Activated effector memory CD4-positive, alpha-beta T cell treated with Interleukin-2 at 50 U/mL for 16 hours (primary cell): ENCODE measurements at places on chromosomes 3 and 15.

GRCh38 chr15:101723171-101723873 lies 951 bp downstream of the TARS3 start:
- peak; percentile 7 for DNase-seq

DNA sequence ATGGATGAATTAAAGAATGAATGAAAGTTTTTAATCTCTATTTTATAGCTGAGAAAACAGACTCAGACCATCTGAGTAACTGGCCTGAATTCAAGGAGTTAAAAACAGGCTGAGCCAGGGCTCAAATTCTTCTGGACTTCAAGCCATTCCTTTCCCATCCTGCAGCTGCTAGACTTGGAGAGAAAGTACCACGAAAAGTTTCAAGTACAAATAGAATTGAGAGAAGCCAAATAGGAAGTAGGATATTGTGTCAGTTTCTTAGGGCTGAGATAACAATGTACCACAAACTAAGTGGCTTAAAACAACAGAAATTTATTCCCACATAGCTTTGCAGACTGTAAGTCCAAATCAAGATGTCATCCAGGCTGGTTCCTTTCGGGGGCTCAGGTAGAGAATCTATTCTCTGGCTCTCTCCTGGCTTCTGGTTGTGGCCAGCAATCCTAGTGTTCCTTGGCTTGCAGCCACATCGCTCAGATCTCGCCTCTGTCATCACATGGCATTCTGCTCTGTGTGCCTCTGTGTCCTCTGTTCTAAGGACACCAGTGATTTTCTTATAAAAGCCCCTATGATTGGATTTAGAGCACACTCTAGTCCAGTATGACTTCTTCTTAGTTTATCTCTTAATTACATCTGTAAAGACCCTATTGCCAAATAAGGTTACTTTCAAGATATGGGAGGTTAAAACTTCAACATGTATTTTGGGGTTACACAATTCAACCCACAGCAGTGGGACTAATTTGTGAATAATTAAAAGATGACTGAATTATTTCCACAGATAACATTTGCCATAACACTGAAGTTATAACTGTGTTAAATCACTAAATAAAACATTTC lies 25.7 kb upstream of the GOLIM4 start:
- DNase-seq: no peak

- no peak for DNase-seq
These were observed 10.2 kb downstream of the CA12 start for GRCh38 chr15:63371297-63371918.

GRCh38 chr15:39968273-39969001 lies 34.5 kb downstream of the EIF2AK4 start:
- no peak for DNase-seq

- DNase-seq: no peak
These were observed 105.9 kb downstream of the B3GALNT1 start for GRCh38 chr3:160999274-160999673.

GRCh38 chr15:100457201-100457600 lies 71.5 kb downstream of the CERS3 start:
- no peak for DNase-seq

DNA sequence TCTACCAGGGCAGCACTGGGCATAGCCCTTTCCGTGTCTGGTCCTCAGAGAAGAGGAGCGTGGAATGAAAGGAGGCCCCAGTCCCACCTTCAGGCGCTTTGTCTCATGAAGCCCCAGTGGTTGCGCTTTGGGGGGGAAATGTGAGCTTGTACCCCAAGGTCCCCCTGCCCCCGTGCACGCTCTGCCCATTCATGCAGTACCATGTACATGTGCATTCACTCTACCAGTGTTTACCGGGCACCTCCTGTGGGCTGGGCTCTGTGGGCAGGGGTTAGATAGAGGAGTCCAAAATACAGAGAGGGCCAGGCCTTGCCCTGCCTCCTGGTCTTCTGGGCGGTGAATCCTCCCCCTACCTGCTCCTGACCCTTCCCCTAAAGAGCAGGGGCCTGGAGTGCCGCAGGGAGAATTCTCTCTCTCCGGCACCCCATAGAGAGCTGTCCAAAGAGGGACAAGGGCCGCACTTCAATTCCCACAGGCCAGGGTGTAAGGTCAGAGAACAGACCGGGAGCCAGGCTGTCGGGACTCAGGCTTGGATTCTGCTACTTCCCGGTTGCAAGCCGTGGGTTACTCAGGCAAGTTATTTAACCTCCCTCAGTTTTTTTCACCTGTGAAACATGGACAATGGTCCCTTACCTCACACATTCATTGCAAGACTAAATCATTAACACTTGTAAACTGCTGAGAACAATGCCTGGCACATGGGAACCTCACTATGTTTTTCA lies 153.4 kb downstream of the MEGF11 start:
- DNase-seq: no peak

DNA sequence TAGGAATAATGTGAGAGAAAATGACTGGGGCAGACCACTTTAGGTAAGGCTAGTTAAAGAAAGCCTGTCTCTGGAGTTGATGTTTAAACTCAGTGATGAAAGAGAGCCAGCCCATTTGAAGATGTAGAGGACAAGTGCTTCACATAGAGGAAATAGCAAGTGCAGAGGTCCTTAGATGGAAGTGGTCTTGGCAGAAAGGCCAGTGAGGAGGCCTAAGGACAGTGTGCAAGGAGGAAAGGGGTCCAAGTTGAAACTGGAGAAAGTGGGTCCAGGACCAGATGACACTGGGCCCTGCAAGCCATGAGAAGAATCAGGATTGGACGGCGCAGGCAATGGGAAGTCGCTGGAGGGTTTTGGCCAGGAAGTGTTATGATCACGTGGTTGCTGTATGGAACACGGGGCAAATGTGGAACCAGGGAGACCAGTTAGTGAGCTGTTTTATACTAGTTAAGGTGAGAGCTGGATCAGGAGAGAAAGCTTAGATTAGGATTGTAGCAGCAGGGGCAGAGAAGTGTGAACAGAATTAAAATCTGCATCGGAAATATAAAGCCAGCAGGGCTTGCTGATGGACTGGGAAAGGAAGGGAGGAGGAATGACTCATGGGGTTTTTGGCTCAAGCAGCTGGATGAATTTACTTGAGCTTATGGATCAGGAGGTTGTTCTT lies 48.0 kb upstream of the SCAANT1 start:
- no peak for DNase-seq

DNA sequence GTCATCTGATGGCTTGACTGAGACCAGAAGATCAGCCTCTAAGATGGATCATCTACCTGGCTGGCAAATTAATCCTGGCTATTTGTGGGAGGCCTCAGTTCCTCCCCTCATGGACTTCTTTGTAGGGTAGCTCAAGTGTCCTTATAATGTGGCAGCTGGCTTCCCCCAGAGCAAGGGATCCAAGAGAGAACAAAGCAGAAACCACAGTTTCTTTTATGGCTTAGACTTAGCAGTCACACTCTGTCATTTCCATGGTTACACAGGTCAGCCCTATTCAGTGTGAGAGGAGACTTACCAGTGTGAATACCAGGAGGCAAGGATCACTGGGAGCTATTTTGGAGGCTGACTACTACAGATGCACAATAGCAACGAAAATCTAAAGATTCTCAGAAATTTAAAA lies 15.3 kb upstream of the ARL14 start:
- no peak for DNase-seq

- no peak for DNase-seq
These were observed 3.7 kb upstream of the CNTN4 start for GRCh38 chr3:2094941-2095340.

- no peak for DNase-seq
These were observed 35.7 kb upstream of the POLG start for GRCh38 chr15:89370120-89370977.

GRCh38 chr15:92492551-92493115 lies 99.0 kb downstream of the ST8SIA2 start:
- DNase-seq: no peak

DNA sequence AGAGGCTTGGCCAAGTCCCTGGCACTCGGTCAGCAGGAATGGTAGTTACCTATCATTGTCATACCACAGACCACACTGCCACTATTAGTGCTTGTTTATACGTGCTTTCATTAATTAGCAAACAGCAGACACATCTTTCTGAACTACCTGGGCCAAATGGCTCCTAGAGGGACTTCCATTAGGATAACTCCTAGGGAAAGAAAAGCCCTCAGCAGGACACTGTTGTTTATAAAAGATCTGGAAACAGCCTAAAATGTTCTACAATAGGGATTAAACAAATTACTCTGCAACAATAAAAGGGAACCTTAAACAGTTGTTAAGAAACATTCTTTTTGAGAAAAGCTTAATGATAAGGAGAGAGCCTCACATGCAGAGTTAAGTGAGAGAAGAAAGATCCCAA lies 38.5 kb downstream of the ARHGEF3 start:
- no peak for DNase-seq

- DNase-seq: no peak
These were observed 22.1 kb downstream of the SNRPN start for GRCh38 chr15:24976932-24977331.

DNA sequence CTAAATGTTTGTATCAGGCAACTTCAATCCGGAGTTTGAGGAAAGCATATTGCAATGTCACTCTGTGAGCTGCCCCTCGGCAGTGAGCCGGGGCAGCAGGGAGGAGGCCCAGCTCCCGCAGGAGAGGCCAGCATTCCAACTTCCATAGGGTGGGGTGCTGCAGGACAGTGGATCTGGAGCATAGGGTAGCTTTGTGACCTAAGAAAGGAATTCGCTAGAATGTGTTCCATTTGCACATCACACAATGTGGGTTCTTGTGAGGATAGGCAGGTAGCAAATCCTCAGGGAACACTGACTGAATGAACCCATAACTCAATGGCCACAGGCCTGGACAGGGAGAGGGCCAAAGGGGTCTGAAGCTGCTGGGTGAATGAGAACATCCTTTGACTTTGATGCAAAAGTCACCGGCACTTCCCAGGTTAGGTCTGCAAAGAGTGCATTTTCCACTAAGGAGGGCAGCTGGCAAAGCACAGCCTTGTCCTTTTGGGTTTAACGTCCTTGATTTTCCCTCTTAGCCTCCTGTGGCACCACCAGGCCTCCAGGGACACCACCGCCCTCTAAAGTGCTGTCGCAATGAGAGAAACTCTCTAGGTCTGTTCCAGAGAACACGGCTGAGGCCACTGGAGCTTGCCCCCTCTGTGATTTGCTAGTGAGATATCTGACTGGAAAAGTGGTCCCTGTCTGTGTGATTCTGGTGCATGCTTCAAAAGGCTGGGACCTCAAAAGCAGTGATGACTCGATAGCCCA lies 36.2 kb downstream of the GABRB3 start:
- DNase-seq: no peak

- DNase-seq: no peak
These were observed 323.3 kb downstream of the CTNNB1 start for GRCh38 chr3:41522612-41523011.

GRCh38 chr15:84975871-84976351 lies 5.7 kb upstream of the PDE8A start:
- DNase-seq: no peak

DNA sequence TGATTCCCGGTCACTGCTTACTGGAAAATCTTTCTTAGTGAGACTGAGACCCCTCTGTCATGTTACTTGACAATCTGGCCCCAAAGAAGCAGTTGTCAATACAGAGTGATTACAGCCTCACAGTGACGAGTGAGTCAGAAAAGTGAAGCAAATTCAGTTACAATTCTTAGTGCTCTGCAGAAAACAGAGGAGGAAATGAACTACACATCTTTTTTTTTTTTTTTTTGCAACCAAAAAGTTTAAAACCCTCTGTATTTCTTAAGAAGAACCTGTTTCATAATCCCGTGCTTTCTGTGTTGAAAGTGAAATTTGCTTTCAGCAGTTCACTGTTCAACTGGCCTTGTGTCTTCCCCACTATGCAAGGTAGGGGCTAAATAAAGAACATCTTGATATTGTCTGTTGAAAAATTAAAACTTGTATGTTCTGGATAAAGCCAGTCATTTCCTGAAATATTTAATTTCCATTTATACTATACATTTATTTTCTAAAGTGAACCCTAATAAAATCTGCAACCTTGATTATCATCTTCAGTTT lies 1.9 kb downstream of the AQP9 start:
- no peak for DNase-seq

GRCh38 chr15:25623708-25624107 lies 184.9 kb upstream of the UBE3A start:
- no peak for DNase-seq

DNA sequence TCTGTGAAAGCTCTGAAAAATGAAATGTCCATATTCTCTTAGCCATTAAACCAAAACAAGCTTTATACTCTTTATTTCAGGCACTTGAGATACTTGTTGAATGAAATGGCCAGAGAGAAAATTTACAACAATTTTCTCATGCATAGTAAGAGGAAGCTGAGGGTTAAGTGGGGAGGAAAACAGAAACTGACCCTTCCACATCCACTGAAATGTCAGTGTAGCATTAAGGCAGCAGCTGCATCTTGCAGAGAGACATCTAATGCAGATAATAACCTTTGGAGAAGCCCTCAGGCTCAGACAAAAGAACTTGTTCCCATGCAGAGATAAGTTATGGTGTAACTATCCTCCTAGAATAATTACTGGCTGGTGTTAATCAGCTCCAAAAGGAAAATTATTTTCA lies 34.0 kb downstream of the ZDHHC23 start:
- no peak for DNase-seq

GRCh38 chr15:78301828-78302227 lies 2.4 kb upstream of the SKIC8 start:
- no peak for DNase-seq

GRCh38 chr15:77004189-77004588 lies 9.3 kb downstream of the PSTPIP1 start:
- no peak for DNase-seq

- DNase-seq: no peak
These were observed 27.3 kb downstream of the DUT start for GRCh38 chr15:48358229-48359152.
